ENCODE measurements at places on chromosomes 2 and 18. TPM values are rescaled to one million over a fixed set of nuclear protein-coding genes. Genes with fewer than 3 reads are reported as not detected.

- DNase-seq: no peak
Measured at GRCh38 chr2:216633616-216634369, 573 bp downstream of the IGFBP2 start.

DNA sequence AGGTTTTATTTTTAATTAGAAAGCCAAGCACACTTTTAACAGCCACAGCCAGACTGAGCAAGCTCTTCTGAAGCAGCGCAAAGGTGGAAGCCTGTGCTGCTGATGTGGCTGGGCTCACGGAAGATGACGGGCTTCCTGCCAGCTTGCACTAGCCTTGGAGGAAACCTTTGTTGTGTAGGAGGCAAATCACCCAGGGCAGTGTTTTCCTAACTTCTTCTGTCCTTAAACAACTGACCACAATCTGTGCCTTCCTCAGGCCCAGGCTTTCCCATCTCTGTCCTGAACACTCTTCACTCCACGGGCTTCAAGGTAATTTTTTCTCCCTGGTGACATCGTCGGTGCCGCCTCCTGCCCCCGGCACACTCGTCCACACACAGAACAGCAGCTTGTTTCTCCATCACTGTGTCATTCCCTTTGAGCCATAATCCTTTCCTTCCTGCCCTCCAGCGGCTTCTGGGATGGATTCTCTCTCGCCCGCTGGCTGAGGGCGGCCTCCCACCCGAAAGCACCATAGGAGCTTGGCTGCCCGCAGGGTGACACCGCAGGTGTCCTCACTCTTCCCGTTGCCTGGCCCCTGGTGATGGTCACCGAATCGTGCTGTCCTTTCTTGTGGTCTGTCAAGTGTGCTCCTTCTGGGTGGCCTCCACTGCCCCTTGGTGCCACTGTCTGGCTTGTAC lies 31.1 kb upstream of the INHBB start:
- DNase-seq: no peak

DNA sequence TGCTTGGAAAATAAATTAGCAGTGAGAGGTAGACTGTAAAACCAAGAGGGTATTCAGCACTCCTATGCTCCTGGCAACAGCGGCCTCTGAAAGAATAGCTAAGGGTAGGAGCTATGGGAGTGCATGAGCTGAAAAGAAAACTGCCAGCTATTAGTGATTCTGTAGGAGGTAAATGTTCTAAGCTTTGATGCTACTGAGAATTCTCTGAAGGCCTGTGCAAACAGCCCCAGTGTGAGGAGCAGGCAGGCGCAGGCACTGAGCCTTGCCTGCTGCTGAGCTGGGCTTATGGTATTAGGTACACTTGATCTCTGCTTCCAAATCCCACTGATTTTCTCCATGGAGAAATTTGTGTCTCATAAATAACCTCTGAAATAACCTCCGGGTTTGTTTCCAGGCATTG lies 86.7 kb downstream of the NYAP2 start:
- no peak for DNase-seq

DNA sequence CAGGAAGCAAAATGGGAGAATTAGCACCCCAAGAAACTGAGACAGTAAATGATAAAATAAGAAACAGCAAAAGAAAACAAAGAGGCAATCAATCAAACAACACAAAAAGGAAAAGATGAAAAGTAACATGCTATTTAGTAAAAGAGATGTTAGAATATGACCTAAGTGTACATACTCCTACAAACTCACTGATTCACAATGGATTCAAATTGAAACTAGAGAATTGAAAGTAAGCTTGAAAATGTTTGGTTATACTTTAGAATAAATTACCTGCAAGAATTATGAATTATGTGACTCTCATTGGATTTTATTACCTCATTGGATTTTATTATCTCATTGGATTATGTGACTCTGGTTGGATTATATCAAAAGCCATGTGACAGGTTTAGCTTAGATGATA lies 22.8 kb upstream of the CCNYL1 start:
- no peak for DNase-seq

DNA sequence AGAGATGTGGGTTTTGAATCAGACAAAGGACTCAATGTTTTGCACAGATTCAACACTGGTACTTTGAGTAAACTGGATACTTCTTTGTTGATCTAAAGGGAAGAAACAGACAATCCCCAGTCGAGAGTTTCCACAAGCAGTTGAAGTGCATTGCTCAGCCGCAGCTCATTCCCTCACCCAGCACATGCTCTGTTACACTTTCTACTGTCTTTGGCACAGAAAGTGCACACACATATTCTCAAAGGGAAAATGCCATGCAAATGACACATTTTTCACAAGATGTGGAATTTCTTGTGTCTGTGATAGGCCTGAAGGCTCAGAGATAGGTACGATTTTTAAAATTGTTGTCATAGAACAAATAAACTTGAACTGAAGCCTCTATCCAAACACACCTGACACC lies 258.9 kb upstream of the TRIB2 start:
- DNase-seq: peak; percentile 66

DNA sequence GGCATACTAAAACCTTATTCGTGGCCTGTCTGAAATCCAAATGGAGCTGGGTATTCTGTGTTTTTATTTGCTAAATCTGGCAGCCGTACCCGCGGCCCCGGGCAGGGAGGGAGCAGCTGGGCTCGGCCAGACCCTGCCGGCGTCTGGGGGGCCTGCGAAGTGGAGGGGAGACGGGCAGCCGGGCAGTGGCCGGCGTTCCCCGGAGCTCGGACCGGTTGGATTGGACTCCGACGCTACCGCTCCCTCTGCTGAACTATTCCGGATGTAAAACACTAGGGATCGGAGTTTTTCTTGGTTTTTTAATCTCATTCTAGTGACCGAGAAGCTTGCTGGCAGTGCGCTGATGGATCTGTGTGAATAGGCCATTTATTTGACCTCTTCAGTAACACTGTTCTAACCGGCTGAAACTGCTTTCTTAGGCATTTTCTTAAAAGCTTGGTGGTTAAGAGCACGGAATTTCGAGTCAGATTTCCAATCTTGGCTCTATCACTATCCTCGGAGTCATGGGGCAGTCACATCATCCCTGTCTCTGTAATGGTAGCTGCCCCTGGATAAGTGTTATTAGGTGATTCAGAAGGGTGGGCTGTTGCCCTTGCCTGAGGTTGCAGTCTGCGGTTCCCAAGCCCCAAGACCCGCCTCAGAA lies 694 bp downstream of the UNC50 start:
- no peak for DNase-seq

- no peak for DNase-seq
Measured at GRCh38 chr2:62597323-62597722, 91.3 kb upstream of the TMEM17 start.

- no peak for DNase-seq
Measured at GRCh38 chr2:223852281-223852795, 15.0 kb upstream of the AP1S3 start.

DNA sequence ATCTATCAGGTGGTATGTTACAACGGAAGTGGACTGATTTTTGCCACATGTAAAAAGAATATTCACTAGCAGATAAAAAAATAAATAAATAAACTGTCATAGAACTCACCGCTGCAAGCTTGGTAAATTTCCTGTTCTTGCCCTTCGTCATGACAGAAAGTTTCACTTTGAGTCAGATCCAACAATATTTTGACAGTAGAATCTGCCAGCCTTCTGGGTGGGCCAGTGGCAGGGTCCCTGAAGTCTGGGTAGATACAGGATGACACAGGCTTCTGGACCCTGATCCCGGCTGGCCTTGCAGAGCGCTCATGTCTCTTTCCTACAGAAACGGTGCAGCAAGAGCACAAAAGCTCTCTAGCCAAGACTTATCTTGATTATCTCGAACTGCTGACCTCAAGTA lies 97.8 kb upstream of the PMAIP1 start:
- DNase-seq: no peak

GRCh38 chr2:171406044-171406443 lies 27.7 kb downstream of the METTL8 start:
- DNase-seq: no peak

GRCh38 chr2:10524341-10524740 lies 76.2 kb upstream of the ODC1 start:
- no peak for DNase-seq

DNA sequence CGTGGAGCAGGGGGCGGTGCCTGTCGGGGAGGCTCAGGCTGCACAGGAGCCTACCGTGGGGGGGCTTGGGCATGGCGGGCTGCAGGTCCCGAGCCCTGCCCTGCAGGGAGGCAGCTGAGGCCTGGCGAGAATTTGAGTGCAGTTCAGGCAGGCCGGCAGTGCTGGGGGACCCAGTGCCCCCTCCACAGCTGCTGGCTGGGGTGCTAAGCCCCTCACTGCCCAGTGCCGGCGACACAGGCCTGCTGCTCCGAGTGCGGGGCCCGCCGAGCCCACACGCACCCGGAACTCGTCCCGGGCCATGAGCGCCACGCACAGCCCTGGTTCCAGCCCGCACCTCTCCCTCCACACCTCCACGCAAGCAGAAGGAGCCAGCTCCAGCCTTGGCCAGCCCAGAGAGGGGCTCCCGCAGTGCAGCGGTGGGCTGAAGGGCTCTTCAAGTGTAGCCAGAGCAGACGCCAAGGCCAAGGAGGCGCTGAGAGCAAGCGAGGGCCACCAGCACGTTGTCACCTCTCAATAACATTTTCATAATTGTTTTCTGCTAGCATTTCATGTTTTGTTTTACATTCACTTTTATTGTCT lies 1378.9 kb upstream of the CELF4 start:
- no peak for DNase-seq

DNA sequence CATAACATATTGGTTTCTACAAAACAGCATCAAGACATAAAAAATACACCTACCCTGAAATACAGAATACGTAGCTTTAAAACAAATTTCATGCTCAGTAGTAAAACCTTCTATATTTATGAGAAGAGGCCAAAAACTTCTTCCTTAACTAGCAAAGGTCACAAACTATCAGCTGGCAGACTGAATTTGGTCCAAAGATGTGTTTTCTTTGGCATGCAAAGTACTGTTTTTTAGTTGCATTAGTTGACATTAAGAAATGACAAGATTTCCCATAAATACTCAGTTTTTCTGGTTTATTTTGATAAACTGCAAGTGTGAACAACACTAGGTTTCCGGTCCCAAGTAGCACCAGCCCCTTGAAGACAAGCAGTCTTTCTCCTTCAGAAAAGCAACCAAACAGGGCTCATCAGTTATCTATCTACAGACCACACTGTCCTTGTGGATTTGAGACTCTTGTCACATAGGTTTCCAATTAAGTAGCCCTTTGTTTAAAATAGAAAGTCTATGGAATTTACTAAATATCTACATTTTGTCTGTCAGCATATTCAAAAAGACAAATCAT lies 35.6 kb downstream of the SLC25A12 start:
- DNase-seq: no peak

DNA sequence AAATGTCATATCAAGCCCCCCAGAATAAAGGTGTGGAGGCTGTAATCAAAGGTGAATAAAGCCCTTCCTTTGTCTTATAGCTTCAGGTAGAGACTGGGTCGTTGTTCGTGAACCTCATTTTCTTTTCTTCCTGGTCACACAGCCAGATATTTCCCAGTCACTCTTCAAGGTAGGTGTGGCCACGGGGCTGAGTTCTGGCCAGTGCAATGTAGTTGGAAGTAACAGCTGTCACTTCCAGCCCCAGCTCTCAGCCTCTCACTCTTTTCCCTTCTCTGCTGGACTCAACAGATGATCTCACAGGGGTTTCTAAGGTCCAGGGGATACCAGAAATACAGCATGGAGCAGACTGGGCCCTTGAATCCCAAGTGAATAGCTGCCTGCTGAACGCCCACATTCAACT lies 15.8 kb upstream of the TRPM8 start:
- no peak for DNase-seq

DNA sequence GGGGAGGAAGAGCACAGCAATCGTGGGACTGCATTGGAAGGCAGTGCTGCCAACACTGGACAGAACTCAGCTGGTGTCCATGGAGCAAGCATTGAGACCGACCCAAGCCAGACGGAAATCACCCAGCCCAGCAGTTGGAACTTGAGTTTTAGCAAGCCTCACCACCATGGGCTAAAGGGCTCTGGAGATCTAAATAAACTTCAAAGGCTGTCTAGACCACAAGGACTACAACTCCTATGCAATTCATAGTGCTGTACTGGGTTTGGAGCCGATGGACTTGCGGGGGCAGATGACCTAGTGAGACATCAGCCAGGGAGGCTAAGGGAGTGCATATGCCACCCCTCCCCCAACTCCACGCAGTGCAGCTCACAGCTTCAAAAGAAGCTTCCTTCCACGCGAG lies 243.6 kb upstream of the SLC39A10 start:
- no peak for DNase-seq

DNA sequence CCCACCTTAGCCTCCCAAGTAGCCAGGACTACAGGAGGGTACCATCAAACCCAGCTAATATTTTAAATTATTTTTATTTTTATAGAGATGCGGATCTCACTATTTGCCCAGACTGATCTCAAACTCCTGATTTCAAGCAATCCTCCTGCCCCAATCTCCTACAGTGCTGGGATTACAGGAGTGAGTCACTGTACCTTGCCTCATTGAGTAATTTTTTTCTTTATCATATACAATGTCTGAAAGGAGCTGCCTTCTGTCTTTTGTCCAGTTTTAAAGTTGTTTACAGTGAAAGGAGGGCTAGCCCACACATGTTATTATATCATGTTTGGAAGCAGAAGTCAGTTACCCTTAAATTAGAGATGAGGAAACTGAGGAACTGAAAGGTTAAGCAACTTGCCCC lies 32.5 kb downstream of the PRKRA start:
- DNase-seq: no peak

DNA sequence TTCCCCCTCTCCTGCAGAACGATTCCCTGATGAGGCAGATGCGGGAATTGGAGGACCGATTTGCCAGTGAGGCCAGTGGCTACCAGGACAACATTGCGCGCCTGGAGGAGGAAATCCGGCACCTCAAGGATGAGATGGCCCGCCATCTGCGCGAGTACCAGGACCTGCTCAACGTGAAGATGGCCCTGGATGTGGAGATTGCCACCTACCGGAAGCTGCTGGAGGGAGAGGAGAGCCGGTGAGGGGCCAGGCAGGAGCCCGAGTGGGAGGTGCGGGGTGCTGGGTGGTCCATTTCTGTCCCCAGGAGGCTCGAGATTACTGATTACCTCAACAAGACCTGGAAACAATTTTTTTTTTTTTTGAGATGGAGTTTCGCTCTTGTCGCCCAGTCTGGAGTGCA lies 3.1 kb downstream of the DES start:
- no peak for DNase-seq

DNA sequence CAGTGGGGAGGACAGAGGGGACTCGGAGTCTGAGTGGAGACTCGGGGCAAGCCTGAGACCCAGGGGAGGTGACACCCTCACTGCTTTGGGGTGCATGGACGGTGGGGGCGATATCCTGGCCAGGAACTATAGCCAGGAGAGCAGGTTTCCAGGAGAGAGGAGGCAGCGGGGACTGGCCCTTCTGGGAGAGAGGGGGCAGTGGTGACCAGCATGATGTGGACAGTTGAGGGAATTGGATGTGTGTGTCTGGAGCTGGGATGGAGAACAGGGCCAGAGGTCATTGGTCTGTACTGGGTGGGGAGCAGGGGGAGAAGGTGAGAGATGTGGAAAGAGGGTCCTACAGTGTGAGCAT lies 63.6 kb downstream of the ACKR3 start:
- DNase-seq: no peak

GRCh38 chr2:71606244-71606643 lies 152.9 kb downstream of the DYSF start:
- DNase-seq: no peak

Gene ACVR1C
- 3.6 TPM for total RNA-seq

Gene NYAP2
- total RNA-seq: not detected

Gene RHOB
- total RNA-seq: 645 TPM

Gene SCN7A
- 0.02 TPM for total RNA-seq

Gene LIMS3
- total RNA-seq: 4.6 TPM

Gene GCFC2
- 34.8 TPM for total RNA-seq

Gene RPRD1A
- total RNA-seq: 76.0 TPM

Gene CD226
- total RNA-seq: 45.5 TPM

Gene FBXO41
- total RNA-seq: 0.66 TPM

Gene EPAS1
- 50.5 TPM for total RNA-seq

Gene PLEK
- not detected for total RNA-seq

Gene KCNG3
- 0.55 TPM for total RNA-seq

Gene DSG4
- total RNA-seq: not detected

Measured in NCI-H460 (cell line).